ENCODE measurements at places on chromosomes 2 and 18.

DNA sequence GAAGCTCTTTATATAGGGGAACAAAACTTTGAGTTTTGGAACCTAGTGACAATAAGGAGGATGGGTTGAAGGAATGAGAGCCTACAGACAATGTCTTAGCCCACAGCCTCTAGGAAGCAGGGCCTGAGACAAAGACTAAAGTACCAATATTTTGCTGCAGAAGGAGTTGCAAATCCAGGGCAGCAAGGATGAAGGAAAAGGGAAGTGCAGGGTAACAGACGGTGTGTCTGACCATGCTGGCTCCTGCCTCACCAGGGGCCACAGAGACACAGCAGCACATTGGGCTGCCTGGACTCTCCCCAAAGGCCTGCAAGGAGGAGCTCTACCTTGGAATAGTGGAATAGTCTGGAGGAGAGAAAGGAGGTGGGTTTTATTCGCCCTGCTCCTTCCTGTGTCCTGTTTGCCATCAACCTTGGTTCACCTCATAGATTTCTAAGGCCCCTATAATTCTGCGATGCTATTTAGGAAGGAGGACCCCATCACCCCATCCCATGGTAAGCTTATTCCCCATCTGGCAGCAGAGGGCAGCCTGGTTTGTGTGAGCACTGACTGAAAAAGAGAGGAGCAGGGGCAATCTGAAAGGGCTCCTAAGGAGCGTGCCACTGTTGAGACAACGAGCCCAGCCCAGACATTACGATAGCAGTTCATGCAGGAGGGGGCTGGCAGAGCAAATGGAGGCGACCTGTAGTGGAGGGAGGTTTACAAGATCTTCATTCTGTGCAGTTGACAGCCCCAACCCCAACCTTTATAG, 143.4 kb downstream of the MGAT5 start:
- no peak for DNase-seq

DNA sequence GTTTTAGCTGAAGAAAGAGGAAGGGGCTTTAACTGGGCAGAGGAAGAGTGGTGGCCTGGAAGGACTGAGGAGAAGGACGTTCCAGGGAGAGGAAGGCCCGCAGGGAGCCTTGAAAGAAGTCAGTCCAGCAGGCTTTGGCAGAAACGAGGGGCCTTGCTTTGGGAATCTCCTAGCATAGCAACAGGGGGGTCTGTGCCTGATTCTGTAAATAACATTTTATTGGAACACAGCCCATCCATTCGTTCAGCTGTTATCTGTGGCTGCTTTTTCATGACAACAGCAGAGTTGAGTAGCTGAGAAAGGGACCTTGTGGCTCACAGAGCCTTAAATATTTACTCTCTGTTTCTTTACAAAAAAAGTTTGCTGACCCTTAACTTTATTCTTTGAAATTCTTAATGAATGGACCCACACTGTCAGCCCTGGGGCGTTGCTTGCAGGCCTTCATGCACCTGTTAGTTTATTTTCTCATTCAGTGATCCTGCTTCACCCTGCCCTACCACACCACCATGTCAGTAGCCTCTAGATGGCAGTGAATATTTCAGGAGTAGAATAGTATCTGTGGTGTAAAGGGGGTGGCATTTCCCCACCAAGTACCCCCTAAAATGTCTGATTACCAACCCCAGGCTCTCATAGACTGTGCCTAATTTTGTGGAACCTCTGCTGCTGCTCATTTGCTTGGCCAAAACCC, 61.0 kb downstream of the MGAT5 start:
- DNase-seq = no peak

DNA sequence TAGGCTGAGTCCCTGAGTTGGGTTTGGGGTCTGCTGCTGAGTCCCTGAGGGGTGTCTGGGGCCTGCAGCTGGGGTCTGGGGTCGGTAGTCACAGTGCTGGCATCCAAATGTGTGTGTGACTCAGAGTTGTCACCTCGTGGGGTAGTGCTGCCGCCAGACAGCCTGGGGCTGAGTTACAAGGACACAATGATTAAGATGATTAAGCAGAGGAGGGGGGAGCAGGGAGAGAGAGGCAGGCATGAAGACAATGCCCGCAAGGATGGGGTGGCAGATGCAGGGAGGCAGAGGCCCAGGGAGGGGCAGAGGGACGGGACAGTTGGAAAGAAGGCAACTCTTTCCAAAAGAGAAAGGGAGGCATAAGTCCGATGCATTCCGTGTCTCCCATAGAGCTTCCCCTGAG, 120.2 kb downstream of the CELF4 start:
- no peak for DNase-seq

DNA sequence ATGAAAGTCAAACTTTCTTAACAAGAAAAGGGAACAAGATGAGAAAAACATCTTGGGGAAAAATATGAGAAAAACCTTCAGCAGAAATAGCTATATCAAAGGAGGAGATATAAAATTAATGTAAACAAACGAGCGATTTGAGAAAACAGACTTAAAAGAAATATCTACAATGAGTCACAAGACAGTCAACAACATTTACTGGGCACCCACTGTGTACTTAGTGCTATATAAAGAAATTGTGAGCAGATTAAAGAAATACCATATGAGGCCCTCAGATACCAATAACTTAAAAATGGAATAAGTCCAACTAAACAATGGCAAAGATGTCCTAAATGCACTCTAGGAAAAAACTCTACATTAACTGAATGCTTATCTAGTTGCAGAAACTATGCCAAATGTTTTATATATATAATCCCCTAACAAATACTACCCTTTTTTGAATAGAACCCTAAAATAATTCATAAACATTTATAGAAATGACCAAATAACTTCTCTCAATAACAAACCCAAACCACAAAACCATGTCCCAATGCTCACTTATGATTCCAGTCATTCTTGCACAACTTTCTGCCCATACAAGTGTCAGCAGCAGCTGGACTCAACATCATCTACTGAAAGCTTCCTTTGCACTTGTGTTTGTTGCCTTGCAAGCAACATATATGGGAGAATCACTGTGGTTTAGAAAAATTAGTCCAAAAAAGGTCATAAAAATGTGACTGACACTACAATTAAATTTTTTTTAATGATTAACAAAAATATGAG, 83.5 kb downstream of the COBLL1 start:
- DNase-seq = peak; percentile 82

- no peak for DNase-seq
Measured at GRCh38 chr2:9094117-9094516, 90.6 kb upstream of the MBOAT2 start.

DNA sequence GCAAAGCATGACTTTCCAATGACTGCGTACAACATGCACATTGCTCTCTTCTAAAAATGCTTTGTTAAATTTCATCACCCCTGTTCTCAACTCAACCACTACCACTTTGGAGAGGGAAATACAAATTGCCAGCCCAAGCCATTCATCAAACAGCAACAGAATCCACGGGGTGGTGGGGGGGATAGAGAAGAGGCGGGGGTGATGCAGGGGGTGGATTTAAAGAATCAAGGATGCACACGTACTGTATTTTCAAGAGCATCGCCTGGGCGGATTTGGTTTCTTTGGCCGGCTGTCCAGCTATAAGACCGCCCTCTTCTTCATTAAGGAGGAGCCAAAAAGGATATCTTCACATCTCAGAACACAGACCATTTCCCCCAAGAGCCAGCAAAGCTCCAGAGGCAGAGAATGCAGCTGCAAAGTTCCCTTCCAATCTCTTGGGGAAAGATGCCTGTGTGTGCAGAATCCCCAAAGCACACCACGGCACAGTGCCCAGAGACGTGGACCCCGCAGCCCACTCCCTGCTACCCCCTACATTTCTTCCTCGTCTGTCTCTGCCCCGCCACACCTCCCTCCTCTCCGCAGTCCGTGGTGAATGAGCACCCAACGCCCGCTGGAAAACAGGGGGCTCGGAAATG, 977 bp downstream of the SLC8A1 start:
- peak; percentile 82 for DNase-seq

DNA sequence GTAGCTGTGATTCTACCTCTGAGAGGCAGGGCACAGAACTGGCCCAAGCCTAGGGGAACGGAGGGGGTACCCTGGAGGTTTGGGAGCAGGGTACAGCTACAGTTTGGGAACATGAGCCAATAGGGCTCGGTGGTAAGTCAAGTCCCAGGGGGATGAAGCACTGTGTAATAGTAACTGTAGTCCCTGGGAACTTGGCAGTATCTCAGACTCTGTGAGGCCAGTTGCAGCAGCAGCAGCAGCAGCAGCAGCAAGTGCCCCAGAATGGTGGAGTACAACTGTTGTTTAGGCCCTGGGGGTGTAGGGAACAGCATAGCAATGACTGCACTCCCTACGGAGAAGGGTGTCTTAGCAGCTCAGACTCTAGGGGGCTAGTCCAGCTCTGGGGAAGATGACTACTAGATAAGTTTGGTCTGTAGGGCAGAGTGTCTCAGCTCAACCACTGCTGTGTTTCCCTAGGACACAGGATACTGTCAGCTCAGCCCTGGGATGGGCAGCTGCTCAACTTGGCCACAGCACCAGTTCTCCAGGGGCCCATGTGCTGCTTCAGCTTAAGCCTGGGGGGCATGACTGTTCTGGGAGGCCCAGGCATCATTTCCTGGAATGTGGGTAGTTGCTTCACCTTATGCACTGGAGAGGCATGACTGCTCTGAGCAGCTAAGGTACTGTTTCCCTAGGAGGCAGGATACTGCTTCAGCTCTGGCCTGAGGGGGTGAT, 20.5 kb downstream of the CARF start:
- DNase-seq = peak; percentile 58

Data from AG10803 (cell line).